Type B pancreatic cell (in vitro differentiated cells): ENCODE measurements at places on chromosomes 3 and 15. TPM values are rescaled to one million over a fixed set of nuclear protein-coding genes. Genes with fewer than 3 reads are reported as not detected.

DNA sequence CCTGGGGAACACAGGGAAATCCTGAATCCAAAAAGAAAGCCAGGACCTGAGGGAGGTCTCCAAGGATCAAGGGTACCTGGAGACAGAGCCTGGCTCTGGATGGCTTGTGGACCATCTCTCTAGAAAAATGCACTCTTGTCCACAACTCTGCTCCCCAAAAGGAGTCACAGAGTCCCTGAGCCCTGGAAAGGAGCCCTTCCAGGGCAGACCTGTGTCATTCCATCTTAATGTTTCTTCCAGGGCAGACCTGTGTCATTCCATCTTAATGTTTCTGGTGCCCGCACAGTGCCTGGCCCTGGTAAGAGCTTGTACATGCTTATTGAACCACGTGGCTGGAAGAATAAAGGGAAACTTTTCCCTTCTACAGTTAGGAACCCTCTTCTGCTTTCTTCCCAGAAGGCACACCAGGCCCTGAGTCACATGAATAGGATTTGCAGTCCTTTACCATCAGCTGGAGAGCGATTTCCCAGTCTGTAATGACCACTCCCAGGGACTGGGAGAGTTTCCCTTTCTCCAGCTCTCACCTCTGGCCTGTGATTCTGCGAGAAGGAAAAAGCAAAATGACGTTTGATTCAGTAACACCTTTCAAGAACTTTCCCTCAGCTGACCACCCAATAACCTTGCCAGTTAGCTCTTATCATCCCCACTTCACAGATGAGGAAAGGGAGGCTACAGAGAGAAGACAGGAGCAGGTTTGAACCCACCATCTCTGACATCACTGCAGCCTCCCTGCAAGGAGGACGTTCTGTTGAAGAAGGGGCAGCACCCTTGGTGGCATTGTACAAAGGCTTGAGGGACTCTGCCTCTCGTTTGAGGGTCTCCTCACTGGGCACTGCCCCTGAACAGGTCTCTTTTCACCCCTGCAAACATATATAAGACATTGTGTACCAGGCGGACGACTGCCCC is 35.8 kb upstream of the SLCO2A1 start:
- DNase-seq, result peak; percentile 27

- DNase-seq, result no peak
These were observed 4.7 kb downstream of the EIF1B start for GRCh38 chr3:40313975-40314860.

DNA sequence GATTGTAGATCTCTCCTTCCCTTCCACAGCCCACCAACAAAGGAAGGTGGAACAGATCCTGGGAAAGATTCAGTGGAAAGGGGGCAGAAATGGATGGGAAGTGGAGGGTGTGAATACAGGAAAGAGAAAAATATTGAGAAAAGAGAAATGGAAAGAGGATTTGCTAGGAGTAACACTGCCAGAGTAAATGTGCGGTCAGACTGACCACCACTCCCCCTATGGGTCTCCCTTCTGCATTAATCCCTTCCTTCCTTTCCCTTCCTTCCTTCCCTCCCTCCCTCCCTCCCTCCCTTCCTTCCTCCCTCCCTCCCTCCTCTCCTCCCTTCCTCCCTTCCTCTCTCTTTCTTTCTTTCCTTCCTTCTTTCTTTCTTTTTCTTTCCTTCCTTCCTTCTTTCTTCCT is 12.0 kb upstream of the COMMD2 start:
- DNase-seq, result no peak

- DNase-seq, result no peak
These were observed 148.8 kb downstream of the ALDH1A2 start for GRCh38 chr15:57916695-57917094.

The RTP3 gene
- total RNA-seq, result not detected in 2 replicates

- DNase-seq, result no peak
These were observed 25.0 kb downstream of the CD86 start for GRCh38 chr3:122080207-122080587.
